Non-pigmented ciliary epithelial cell (primary cell): ENCODE measurements at places on chromosomes 1 and 21.

GRCh38 chr1:44994309-44994898, 8.0 kb upstream of the EIF2B3 start:
- no peak for DNase-seq

GRCh38 chr1:175317309-175317708, 124.7 kb upstream of the KIAA0040 start:
- DNase-seq, result no peak

DNA sequence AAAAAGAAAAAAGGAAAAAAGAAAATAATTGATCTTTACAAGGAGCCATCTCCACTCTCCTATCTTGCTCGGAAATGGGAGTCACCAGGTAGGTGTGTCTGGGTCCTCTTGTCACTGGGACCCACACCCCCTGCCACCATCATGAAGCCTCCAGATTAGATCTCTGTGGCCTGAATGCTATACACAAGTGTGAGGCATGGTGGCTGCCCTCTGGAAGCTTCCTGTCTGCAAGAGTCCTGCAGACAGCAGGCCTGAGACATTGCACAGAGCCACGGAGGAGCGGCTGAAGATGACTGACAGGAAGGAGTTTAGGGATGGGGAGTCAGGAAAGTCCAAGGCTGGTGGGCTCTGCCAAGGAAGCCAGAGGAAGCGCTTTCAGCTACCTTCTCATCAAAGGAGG, 16.2 kb downstream of the CDK18 start:
- DNase-seq, result no peak

DNA sequence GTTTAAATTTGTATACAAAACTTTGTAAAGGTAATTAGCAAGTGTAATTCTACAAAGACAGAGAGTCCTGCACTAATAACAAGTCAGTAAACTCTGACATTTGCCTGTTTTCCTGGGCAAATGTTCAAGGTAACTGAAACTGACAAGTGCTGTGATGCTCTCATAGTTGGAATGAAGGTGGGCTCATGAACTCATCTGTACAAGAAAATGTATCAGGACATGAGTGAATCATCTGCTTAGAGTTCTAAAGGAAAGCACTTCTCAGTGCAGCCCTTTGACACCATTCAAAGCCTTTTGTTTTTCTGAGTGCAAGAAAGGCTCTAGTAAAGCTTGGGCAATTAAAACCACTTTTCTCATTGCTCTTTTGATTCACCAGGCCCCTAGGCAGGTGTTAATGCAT, 91.5 kb downstream of the UROD start:
- no peak for DNase-seq

GRCh38 chr21:41648591-41649031, 118.2 kb downstream of the RIPK4 start:
- DNase-seq, result no peak

DNA sequence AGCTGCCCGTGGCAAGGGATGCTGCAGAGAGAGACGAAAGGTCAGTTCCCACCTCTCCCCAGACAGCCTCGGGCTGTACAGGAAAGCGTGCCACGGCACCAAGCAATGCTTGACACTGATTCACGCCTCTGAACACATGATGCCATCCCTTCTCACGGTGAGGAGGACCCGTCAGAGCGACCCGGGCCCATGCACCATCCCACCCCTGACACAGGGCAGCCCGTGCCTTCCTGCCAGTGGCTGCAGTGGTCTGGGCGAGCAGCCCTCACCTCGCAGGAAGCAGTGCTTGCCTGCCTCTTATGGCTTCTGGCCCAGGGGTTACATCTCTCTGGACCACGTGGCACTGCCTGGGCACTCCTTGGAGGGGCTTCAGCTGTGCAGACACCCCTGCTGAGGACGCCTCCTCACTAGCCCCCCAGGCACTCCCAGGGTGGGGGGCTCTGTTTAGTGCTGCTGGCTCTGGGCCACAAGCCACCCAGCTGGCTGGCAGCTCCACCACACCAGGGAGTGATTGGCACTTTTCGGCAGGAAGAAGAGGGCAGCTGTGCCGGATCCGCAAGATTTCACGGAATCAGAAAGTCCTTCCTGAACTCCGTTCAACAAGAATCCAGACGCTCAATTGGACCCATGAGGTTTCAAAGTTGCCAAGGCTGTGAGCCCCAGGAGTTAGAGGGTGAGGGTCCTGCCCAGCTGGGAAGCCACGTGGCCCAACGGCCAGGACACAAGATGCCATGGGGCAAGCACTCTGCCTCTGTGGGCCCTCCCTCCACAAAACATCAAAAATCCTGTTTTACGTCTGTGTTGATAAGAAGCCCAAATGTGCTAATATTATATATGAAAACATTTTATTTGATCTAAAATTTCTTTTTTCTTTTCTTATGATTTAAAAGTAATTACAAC, 34.8 kb upstream of the SLC19A1 start:
- no peak for DNase-seq
